ENCODE measurements at places on chromosomes 5 and 9.

DNA sequence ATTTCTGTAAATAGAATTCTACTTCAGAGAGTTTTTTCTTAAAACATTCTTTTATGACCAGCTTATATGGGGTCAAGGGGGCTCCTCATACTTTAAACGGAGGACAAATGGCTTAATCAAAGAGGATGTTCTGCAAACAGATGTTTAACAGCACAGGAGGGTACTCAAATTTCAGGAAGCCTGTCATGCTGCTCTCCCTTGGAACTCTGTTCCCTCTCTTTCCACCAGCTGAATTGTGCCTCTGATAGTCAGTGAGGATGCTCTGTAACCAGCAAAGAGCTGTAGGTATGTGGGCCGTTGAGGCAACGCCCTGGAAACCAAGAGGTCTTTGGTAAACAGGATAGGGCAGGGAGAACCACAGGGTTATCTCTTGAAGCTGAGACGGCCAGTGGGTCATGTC lies 161.1 kb downstream of the C5orf15 start:
- DNase-seq, result no peak

- no peak for DNase-seq
Measured at GRCh38 chr5:150661821-150662596, 958 bp downstream of the MYOZ3 start.

DNA sequence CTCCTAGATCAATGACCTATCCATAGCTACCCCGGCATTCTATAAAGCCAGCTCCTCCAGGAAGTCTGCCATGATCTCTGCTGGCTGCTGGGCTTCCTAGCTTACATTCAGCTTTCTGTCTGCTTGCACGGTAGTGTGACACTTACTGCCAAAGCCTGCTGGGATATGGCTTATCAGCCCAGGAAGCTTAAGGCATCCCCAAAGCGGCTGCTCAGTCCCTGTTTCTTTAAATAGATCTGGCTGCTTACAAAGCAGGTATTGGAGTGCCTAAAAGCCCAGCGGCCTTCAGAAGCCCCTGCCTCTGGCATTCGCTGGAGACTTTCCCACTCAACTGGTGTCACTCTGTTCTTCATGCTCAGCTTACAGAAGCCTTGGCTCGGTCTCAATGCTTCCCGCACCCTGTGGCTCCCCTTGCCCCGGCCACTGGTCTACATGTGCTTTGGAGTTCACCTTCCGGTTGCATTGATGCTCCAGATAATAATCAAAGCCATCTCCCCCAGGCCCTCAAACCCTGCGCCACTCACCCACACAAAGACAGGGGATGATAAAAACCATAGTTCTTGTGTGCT lies 31.3 kb upstream of the STRBP start:
- no peak for DNase-seq

DNA sequence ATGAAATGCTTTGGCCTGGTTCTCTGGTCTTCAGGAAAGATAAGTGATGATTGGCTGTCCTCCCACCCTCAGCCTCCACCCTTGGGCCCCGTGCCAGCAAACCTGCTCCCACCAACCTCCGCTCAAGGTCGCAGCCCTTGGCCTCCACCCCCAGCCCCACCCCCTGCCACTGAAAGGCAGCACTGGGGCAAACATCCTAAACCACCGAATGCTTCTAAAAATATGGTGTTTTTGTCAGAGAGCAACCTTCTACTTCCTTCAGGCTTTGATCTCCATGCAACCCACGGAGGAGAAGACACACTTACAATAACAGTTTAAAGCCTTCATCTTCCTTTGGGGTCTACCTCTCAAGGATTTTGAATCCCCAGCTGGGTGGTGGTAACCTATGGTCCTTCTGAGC lies 24.0 kb upstream of the TCF7 start:
- no peak for DNase-seq

- no peak for DNase-seq
Measured at GRCh38 chr5:170147051-170147752, 41.5 kb downstream of the FOXI1 start.

GRCh38 chr9:110066929-110067716 lies 140.8 kb downstream of the C9orf152 start:
- DNase-seq, result peak; percentile 59

GRCh38 chr5:178527458-178528307 lies 62.5 kb downstream of the COL23A1 start:
- DNase-seq, result no peak

GRCh38 chr9:99748266-99748665 lies 73.4 kb upstream of the NR4A3 start:
- DNase-seq, result peak; percentile 58

- no peak for DNase-seq
Measured at GRCh38 chr9:130283539-130284248, 18.1 kb downstream of the HMCN2 start.

GRCh38 chr5:36939969-36940858 lies 63.6 kb downstream of the NIPBL start:
- no peak for DNase-seq

DNA sequence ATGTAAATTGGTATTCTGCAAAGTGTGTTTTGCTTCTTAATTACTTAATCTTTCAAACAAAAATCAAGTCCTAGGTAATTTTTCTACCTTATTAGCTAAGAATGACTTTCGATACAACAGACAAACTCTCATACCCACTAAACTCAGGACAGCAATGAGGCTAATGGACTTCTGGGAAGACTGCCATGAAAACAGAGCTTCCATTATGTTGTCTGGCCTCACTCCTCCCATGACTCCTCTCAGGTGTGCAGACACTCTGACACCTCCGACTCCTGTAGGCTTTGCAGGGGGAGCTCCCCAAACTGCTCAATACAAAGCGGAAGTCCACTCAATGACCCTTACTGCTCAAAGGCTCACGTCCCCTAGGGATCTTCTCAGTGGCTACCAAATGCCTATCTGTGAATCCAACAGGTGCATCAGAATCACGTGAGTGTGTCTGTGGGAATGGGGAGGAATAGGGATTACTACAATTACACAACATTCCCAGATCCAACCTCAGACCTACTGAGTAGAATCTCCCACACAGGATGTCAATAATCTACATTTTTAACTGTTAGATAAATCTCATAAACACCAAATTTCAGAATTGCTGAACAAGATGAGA lies 289.9 kb downstream of the RAB3C start:
- DNase-seq, result no peak

DNA sequence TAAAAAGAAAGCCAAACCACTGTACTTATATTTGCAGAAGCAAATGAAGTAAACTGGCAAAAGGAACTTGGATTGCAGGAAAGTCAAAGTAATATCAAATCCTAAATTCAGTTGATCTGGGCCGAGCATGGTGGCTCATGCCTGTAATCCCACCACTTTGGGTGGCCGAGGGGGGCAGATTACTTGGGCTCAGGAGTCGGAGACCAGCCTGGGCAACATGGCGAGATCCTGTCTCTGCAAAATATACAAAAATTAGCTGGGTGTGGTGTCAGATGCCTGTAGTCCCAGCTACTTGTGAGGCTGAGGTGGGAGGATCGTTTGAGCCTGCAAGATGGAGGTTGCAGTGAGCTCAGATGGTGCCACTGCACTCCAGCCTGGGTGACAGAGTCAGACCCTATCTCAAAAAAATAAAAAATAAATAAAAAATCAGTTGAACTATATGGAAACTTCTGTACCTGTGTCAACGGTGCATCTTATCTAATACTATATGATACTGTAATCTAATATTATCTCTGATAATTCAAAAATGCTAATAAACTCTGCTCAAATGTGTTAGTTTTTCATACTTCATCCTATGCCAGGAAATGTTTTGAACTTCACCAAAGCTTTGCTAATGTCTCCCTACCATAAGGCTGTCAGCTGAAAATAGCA lies 10.1 kb downstream of the SELENOP start:
- no peak for DNase-seq
